T-helper 22 cell (primary cell): ENCODE measurements at places on chromosomes 12 and 14.

DNA sequence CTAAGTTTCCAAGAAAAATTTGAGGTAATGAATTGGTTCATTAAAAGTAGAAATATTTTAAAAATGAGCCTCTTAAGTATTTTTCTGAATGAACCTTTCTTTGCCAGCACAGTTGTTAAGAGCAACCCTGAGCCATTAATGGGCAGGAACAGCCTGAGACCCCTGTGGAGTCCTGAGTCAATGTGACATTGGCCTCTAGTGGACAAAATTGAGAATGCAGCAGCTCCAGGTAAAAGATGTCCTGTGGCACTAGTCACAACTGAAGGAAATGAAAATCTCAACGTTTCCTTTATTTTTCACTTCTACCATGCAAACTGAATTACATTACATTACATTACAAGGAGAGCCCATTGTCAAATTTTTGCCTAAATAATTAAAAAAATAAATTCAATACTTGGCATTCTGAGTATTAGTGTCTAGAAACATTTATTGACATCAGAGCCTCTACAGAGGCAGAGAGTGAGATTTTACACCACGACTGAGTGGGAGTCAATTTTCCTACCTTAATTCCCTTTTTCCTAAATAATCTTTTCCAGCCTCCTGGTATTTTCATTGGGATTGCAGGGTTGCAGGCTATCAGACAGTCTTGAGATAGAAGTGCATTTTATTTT lies 135.7 kb downstream of the PPM1H start:
- no peak for DNase-seq

GRCh38 chr14:62558451-62558850 lies 486.8 kb downstream of the KCNH5 start:
- no peak for DNase-seq

DNA sequence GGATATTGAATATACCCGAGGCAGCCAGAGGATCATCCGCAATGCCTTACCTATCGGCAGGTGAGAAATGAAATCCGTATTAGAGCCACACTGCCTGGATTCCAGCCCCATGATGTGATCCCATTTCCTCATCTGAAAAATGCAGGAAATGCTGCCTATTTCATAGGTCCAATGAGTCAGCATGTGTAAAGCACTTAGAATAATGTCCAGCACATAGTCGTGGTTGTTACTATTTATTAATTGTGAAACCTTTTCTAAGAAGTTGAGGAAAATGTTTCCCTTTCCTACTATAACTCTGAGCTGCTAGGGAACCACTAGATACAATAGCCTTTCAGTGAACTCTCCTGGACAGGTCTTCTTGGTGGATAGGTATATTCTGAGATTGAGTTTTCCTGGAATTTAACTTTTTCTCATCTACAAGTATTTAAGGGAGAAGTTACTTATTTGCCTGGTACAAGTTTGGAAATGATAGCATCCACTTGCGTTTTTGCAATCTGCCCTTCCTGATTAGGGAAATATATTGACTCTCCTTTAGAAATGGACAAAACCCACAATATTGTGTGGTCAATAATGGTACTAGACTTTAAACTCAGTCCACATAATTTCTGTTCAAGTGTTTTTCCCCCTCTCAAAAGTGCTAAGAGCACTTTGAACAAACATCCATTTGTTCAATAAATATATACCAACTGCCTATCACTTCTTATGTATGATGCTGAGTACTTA lies 12.2 kb downstream of the POLR3B start:
- no peak for DNase-seq

- DNase-seq: no peak
Measured at GRCh38 chr14:55950135-55950534, 168.1 kb upstream of the PELI2 start.

DNA sequence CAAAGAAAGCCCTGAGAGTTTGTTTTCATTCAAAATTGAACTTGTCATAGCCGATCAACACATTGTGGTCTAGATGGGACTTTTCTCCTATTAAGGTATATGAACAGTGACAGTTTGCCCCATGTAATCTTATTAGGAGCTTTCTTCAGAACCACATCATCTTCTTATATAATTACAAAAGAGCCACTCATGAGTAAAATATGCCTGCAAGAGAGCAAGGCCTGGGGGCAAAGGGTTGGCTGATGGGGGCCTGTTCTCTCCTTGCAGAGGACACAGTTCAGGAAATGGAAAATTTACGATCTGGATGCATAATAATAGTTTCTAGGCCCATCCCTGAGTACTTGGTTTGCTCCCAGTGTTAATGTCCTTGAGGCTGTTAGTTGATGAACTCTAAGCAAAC lies 87.8 kb downstream of the FLRT2 start:
- DNase-seq: no peak

DNA sequence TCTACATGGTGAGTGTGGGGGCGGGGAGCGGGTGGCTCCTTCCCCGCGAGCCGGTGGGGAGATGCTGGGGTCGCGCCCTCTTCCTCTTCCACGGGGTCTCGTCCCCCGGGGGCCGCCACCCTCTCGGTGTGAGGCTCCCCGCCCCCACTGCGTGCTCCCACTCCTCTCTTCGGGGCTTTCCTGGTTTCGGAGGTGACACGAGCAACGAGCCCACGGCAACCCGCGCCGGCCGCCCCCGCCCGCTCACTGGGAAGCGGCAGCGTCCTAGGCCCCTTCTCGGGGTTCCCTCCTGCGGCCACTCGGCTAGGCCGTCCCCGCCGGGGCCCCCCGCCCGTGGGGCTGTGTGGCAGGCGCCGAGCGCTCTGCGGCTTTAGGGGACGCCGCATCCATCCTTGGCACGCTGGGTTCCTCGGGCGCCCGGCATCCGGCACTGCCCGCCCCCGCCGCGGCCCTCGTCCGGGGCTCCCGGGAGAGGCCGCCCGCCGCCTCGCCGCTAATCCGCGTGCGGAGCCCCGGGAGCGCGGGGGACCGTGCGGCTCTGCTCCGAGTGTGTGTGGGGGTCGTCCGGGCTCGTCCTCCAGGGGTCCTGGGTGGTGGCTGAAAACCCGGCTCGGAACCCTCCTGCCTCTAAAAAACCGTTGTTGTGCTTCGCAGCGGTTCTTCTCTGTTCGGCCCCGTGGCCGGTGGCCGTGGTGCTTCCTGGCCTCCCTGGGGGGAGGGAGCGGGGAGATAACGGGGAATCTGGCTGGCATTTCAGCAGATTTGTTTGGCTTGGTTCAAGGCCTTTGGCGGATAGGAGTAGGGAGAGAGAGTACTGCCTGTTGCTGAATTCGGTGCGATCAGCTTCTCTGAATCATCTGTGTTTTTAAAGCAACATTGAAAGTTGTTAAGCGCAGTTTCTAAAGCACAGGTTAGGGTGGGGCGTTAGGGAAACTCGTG lies 1.0 kb downstream of the PCNX1 start:
- DNase-seq: peak; percentile 29

DNA sequence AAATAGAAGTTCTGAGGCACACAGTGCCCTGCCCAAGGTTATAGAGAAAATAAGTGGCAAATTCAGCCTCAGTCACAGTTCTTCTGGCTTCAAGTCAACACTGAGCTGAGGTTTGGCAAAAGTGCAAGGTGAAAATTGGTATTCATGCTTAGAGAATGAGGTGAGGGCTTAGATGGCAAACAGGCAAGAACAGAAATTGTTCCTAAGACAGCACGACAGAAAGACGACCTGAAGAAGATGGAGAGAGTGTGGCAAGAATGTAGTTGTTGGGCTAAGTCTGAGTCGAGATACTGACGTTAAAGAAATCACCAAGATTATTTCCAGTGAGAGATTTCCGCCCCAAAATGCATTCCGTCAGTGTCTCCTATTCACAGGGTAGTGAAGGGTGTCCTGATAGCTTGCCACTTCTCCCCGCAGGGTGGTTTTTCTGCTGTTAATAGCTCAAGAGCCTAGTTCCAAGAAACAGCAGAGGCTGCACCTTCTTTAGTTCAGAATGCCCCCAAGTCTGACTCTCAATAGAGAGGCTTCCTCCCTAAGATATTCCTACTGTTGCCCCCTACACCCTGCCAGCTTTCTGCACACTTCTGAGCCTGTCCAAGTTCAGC lies 260.8 kb upstream of the AMIGO2 start:
- DNase-seq: no peak

GRCh38 chr12:95066091-95066855 lies 7.1 kb downstream of the NR2C1 start:
- no peak for DNase-seq

GRCh38 chr12:82609234-82609914 lies 77.3 kb upstream of the TMTC2 start:
- DNase-seq: no peak

DNA sequence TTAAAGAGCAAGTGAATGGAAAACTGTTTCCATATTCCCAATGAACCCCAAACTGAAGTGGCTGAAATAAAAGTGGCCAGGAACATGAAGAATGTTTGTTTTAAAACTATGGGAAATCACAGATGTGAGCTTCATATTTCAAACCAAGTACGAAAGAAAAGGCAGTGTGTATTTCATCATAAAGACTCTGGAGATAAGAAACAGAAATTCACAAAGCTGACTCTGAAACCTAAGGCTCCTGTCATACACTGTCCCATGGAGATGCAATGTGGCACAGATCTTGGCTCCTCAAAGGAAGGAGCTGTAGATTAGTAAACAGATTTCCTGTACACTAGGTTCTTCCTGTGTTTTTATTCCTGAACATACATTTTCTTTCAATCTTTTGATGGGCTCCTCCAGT lies 304.4 kb downstream of the MED13L start:
- no peak for DNase-seq

- DNase-seq: no peak
Measured at GRCh38 chr12:132167611-132168310, 23.5 kb downstream of the NOC4L start.

GRCh38 chr12:12786351-12786705 lies 869 bp downstream of the APOLD1 start:
- DNase-seq: no peak

- DNase-seq: no peak
Measured at GRCh38 chr12:112808156-112808555, 16.6 kb downstream of the RPH3A start.

DNA sequence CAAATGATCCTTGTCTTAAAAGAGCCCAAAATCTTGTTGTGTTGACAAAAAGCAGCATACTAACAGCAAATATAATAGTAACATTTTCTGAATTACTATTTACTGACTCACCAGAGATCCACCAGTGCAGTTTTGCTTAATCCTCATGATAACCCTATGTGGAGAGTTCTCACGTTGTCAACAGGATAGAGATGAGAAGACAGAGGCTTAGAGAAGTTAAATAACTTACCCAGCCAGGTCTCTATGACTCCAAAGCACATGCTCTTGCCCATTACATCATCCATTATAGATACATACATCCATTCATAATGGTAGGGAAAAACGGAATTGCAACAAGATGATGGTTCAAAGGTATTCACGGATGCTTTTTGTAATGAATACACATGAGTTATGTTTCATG lies 111.9 kb downstream of the PAX9 start:
- DNase-seq: no peak

GRCh38 chr14:106166232-106166631 lies 639.8 kb downstream of the TMEM121 start:
- DNase-seq: no peak

GRCh38 chr12:77354766-77355362 lies 289.5 kb upstream of the E2F7 start:
- no peak for DNase-seq

GRCh38 chr12:4041187-4041885 lies 168.1 kb upstream of the PARP11 start:
- DNase-seq: no peak

- DNase-seq: no peak
Measured at GRCh38 chr14:19823765-19824164, 20.2 kb downstream of the OR4N2 start.

DNA sequence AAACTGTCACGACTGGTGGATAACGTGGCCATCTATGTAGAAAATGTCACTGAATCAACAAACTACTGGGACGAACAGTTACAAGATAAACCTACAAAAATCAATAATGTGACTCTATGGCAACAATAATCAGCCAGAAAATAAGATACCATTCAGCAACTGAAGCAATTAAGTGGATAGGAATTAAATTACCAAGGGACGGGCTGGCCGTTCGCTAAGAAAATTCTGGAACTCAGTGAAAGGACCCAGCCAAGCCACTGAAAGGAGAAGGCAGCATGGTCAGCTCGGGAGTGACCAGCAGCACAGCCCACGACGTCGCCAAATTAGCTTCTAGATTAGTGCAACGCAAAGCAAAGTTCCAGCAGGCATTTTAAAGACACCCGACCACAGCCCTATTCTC lies 33.6 kb upstream of the TMEM179 start:
- DNase-seq: no peak

DNA sequence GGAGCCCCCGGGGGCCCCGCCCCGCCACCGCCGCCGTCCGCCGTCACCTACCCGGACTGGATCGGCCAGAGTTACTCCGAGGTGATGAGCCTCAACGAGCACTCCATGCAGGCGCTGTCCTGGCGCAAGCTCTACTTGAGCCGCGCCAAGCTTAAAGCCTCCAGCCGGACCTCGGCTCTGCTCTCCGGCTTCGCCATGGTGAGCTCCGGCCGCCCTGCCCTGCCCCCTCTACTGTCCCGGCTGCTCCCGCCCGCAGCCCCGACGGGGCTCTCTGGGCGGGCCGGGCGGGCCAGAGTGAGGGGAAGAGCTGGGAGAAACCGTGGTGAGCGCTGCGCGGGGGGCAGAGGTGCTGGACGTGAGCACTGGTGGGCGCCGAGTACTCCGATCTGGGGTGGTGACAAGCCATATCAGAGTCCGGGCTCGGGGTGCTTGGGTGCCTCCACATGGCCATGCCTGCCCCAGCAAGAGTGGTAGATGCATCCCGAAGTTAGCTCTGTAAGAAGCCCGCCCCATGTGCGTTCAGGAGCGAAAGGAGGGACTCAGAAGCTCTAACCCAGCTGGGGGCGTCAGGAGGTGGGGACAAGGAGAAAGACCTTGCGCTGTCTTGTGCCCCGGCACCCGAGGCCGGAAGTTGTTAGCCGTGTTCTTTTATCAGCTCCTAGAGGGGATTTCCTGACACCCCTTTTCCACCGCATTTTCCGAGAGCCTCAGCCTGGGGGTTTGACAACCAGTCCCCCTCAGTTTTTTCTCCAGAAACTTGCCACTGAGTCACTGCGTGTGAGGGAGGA lies 717 bp downstream of the ORAI1 start:
- peak; percentile 85 for DNase-seq

DNA sequence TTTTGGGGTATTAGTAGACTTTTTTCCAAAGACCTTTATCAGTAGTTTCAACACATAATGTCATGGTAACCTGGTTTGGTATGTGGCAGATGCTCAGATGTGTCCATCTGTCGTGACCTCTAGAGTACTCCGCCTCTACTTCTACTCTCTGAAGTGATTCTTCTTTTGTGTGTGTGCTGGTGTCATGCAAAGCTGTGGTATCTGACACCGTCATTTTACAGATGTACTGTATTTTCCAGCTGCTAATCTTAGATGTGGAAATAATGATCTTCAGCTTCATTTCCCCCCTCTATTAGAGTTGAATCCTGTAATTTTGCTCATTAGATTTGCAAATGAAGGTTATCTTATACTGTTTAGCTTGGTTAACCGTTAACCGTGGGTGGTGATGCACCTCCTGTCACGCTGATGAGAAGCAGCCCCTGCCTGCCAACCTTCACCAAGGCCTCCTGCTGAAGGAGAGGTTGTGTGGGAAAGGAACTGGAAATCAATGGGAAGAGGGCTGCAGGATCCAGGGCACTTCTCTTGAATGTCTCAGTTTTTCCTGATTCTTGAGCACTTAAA lies 222.4 kb upstream of the AMIGO2 start:
- DNase-seq: no peak
